ENCODE measurements at places on chromosomes 16 and 17.

GRCh38 chr17:49523706-49524472 lies 28.8 kb downstream of the NGFR start:
- DNase-seq, result no peak

GRCh38 chr16:89511374-89511773 lies 3.2 kb downstream of the SPG7 start:
- DNase-seq, result no peak

DNA sequence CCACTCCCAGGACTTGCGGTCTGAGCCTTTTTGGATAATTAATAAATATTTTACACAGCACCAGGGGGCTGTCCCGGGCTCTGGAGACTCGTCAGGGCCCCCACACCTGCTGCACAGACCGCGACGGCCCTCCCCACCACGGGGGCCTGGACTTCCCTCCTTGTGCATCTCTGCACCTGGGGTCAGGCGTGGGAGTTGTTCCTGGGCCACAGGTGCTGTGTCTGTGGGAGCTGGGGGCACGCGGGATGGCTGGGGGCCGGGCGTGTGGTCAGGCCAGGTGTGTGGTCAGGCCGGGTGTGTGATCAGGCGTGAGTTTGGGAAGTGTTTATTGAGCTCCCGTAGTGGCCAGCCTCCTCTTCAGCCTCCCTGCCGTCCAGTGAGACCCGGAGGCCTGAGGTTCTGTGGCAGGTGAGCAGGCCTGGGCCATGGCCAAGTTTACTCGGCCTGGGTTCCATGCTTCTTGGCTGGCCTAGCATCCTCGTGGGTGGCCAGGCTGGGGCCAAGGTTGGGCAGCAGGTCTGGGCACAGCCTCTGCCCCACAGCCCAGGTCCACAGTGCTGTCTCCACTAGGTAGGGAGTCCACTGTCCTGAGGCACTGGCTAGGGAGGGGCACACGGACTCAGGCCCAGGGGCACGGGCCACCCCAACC lies 1.9 kb upstream of the STUB1 start:
- no peak for DNase-seq

DNA sequence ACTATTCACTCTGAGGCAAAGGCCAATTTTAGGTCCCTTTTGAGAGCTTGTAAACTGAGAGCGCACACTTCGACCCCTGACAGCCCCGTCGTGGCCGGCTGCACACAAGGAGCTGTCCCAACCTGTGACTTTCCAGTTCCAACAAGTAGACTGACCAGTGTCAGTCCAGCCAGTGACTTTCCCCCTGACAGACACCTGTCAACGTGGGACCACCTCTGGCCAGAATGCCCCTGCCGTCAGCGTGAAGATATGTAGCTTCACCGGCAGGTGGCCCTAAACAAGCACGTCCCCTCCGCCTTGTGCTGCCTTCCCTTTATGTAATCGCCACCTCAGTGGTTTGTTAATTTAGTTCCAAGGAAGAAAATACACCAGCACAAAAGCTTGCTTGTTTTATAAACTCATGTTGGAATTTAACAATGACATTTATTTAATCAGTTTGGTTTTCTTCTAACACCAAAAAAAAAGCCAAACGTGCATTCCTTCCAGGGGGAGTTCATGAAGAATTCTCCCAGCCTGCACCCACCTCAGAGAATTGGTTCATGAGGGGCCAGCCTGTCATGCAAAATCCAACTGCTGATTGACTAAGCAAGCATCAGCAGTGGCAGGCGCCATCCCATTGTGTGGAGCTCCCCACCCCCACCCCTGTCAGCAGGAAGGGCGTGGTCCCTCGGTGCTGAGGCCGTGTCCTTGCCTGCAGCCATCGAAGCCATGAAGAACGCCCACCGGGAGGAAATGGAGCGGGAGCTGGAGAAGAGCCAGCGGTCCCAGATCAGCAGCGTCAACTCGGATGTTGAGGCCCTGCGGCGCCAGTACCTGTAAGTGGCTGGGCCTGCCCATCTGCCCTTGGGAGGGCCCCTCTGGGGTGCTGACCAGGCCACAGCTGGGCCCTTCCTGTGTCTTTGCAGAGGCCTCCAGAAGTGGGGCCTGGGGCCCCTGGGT lies 33.9 kb downstream of the PLD6 start:
- no peak for DNase-seq

DNA sequence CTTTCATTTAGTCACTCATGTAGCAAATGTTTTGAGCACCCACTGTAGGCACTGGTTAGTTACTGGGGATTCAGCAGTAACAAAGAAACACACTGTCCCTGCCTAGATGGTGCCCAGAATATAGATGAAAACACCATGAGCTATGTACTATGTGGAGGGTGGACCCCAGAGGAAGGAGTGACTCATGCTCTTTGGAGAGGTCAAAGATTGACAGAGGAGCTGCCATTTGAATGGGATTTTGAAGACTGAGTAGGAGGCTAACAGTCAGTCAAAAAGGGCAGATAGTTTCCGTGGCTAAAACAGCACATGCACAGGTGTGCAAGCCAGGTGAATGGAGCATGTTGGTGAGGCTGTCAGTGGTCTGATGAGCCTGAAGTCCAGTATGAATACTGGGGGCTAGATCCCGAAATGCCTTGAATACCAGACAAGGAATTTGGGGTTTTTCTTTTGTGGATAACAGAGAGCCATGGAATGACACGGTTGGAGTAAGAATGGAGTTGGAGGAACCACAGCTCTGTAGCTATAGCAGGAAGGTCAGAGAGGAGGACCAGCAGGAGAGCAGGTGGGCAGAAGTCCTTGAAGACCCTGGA lies 6.1 kb downstream of the IL21R start:
- no peak for DNase-seq

DNA sequence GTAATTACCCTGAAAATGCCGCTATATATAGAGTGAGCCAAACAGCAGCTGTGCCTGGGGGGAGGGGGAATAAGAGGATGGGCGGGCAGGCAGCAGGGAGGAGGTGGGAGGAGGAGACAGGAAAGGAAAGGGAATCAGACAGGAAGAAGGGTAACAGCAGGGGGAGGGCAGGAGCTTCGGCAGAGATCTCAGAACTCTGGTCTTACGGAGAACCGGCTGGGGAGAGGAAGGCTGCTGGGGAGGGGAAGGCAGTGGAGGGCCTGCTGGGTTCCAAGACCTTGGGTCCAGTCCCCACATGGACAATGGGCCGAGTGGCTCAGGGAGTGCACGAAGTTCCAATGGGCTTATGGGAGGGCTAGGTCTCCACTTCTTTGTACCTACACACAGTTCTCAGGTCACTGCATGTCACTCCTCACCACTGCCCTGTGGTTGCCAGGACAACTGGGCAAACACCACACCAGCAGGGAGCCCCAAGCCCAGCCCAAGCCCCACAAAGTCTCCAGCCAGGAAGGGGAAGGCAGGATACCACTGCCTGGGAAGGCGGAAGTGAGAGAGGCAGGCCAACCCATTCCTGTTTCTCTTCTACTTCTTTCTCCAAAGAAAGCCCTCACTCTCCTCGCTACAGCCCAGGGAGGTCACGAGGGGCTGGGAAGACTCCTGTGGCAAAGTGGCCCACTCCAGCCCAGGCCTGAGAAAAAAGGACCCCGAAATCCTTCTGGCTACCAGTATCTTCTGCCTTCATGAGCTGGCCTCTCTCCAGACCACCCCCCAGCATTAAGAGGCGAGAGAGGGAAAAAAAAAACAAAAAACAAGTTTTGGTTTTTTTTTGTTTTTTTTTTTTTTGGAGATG lies 25.3 kb downstream of the G6PC3 start:
- no peak for DNase-seq

- DNase-seq, result no peak
These were observed 14.0 kb downstream of the VPS53 start for GRCh38 chr17:700504-701094.

- DNase-seq, result no peak
These were observed 4.3 kb downstream of the SPDYE4 start for GRCh38 chr17:8753976-8754440.

GRCh38 chr16:83714286-83714685 lies 93.5 kb upstream of the HSBP1 start:
- no peak for DNase-seq

GRCh38 chr17:38800237-38800760 lies 943 bp upstream of the PIP4K2B start:
- DNase-seq, result no peak

- DNase-seq, result no peak
These were observed 55.0 kb downstream of the B9D1 start for GRCh38 chr17:19307521-19307920.

- DNase-seq, result no peak
These were observed 33.4 kb upstream of the TBX2 start for GRCh38 chr17:61366076-61366714.

All from ascending aorta (tissue), 2 donors.